NCI-H2081 treated with DMSO at 0.1 percent for 48 hours (cell line): ENCODE measurements at places on chromosomes 16 and 17.

- DNase-seq, result no peak
These were observed 80.7 kb downstream of the CDK5R1 start for GRCh38 chr17:32567511-32567910.

- no peak for DNase-seq
These were observed 23.3 kb upstream of the ERCC4 start for GRCh38 chr16:13896543-13897182.

GRCh38 chr17:19456016-19456927, 45.2 kb downstream of the RNF112 start:
- DNase-seq, result no peak

- no peak for DNase-seq
These were observed 13.5 kb downstream of the SLC46A1 start for GRCh38 chr17:28392491-28392890.

- DNase-seq, result no peak
These were observed 21.0 kb upstream of the NGFR start for GRCh38 chr17:49473900-49474751.

DNA sequence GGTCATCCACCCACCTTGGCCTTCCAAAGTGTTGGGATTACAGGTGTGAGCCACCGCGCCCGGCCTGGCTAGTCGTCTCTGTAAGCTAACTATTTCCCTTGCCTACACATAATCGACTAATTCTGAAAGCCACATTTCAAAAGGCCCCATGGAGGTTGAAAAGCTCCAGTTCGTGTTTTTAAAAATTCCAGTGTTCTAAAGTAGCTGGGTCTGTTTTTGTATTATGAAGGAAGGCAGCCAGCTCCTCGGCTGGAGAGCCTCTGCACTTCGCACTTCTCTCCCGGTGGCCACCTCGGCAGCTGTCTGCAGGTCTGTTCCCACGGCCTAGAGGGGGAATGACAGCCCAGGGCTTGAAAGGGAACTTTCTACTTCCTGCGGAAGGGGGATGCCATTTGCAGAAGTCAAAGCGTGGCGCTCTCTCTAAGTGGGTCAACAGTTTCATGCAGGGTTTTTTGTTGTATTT, 16.9 kb downstream of the HASPIN start:
- DNase-seq, result no peak
